ENCODE measurements at places on chromosomes 12 and 14. TPM values are rescaled to one million over a fixed set of nuclear protein-coding genes. Genes with fewer than 3 reads are reported as not detected.

The FOXG1 gene
- total RNA-seq: not detected

The OAS2 gene
- 0.26 TPM for total RNA-seq

The MYO1A gene
- total RNA-seq: not detected

The SDS gene
- total RNA-seq: not detected

The RNU7-1 gene
- total RNA-seq: not detected

The HOXC9 gene
- total RNA-seq: 9.6 TPM

The SMCO3 gene
- 0.16 TPM for total RNA-seq

The CIROP gene
- total RNA-seq: not detected

The NRL gene
- 1.4 TPM for total RNA-seq

The OR4E2 gene
- total RNA-seq: not detected

The ANO2 gene
- total RNA-seq: not detected

The LIN7A gene
- total RNA-seq: 4.0 TPM

The SIX1 gene
- 3.7 TPM for total RNA-seq

The KCNMB4 gene
- 0.09 TPM for total RNA-seq

The CMA1 gene
- total RNA-seq: not detected

The GPR65 gene
- 2.2 TPM for total RNA-seq

The CMKLR1 gene
- total RNA-seq: not detected

The SYNDIG1L gene
- total RNA-seq: not detected

The TRHDE gene
- 29.5 TPM for total RNA-seq

The CELA1 gene
- 1.2 TPM for total RNA-seq

The CDC42BPB gene
- total RNA-seq: 53.4 TPM

The ZNF10 gene
- total RNA-seq: 0.25 TPM

The KRT78 gene
- 0.21 TPM for total RNA-seq
